NCI-H2227 treated with DMSO at 0.1 percent for 48 hours (cell line): ENCODE measurements at places on chromosomes 7 and 10.

DNA sequence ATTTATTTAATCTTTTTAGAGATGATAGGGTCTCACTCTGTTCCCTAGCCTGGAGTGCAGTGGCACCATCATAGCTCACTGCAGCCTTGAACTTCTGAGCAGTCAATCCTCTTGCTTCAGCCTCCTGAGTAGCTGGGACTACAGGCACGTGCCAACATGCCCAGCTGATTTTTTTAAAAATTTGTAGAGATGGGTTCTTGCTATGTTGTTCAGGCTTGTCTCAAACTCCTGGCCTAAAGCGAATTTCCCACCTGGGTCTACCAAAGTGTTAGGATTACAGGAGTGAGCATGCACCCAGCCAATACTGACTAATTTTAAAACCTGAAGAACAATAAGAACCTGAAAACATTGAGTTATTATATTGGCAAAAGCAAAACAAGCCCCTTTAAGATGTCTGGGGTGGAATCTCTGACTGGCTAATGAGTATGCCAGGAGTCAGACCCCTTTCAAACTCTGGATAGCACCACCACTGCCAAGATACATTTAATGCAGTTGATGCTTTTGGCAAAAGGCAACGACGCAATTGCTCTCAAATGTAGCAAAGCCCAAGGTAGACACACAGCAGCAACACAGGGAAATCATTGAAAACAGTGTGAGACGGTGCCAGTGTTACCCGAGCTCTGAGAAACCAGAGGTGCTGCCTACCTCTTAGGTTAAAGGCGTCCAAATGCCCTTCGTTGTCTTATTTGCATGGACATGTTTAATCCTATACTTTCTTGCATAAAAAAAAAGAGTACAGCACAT, 40.7 kb upstream of the TOMM7 start:
- no peak for DNase-seq

DNA sequence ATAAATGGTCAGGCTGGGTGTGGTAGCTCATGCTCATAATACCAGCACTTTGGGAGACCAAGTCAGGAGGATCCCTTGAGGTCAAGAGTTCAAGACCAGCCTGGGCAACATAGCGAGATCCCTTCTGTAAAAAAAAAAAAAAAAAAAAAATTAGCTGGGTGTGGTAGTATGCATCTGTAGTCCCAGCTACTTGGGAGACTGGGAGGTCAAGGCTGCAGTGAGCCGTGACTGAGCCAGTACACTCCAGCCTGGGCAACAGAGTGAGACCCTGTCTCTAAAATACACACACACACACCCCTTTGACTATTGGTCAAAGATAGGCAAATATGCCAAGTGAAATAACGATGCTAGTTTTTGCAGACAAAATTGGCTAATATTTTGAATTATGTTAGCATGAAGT, 80.6 kb downstream of the IGF2BP3 start:
- no peak for DNase-seq

DNA sequence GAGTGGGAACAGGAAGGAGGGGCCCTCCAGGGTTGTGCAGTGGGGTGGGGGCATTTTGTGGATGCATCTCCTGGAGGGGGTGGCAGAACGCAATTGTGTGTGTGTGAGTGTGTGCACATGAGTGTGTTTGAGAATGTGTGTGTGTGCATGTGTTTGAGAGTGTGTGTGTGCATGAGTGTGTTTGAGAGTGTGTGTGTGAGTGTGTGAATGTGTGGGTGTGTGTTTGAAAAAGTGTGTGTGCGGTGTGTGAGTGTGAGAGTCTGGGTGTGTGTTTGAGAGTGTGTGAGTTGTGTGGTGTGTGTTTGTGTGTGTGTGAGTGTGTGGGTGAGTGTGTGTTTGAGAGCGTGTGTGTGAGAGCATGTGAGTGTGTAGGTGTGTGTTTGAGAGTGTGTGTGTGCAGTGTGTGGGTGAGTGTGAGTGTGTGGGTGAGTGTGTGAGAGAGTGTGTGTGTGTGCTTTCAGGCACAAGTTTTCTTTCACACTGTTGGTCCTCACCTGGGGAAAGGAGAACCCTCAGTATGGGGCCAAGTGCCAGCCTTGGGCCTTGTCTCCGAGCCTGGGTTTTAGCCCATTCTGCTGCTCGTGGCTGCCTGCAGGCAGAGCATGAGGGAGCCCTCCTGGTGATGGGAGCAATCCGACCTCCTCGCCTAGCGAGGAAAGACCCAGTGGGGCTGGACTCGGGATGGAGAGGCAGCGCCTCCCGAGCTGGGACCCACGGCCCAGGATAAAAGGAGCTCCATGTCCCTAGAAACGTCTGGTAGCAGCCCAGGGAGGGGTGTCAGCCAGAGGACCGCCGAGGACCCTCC, 35.6 kb downstream of the CDH23 start:
- DNase-seq = no peak

DNA sequence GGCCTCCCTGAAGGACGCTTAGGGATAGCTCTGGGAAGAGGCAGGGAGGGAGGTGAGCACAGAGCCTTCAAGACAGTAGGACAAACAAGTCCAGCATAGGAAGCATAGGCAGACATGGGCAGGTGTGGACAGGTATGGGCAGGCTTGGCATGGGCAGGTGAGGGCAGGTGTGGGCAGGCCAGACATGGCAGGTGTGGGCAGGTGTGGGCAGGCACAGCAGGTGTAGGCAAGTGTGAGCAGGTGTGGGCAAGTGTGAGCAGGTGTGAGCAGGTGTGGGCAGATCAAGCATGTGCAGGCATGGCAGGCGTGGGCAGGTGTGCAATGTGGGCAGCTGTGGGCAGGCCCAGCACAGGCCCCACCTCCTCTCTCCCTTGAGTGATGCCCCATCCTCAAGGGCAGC, 148.8 kb upstream of the ZMIZ1 start:
- DNase-seq = no peak

- DNase-seq = no peak
These were observed 47.8 kb downstream of the INSIG1 start for GRCh38 chr7:155345490-155345889.

- no peak for DNase-seq
These were observed 27.2 kb downstream of the EZH2 start for GRCh38 chr7:148856891-148857290.

DNA sequence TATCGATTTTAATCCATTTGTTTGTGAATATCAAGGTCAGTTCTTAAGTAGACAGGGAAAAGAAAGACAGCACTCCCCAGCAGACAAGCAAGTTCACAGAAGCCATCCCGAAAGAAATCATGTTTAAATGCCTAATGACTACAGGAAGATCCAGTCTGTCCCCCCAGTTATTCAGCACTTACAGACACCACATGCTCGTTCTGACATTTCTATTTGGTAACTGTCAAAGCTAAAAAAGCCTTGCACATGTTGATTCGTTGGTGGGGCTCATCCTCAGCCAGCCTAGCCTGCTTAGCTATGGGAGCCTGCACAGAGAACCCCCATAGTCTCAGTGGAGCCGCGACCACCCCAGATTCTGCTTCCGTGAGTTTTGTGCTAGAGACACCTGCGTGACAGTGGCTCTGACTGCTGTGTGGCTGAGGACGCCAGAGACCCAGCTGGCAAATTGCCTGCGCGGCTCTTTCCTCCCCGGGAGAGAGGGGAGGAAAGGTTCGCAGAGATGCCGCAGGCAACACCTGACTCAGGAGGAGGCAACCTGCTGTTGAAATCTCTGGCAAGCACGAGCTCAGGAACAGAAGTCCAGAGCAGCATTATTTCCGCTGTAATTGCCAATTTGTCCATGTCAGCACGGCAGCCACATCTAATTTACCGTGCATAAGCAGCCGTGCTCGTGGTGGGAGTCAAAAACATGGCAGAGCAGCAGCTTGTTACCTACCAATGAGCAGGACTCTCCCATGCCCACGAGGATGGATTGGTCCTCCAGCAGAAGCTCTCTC, 194.2 kb downstream of the GPAM start:
- DNase-seq = no peak

DNA sequence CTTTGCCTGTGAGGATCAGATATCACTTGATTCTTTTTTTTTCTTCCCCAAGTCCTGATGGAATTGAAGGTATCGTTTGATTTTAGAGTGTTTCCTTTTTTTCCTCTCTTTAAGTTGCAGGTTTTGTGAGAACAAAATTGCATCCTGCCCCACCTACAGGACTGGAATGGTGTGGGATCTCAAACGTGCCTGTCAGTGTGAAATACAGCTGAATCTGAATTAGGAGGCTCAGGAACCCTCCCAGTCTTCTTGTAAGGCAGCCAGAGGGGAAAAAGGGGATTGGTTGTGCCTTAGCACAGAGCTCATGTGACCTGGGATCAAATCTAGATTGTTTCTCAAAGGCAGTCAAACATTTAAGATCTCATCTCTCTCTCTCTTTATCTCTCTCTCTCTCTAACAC, 32.7 kb upstream of the KLHL7 start:
- DNase-seq = no peak

GRCh38 chr10:28298951-28299350, 3.9 kb downstream of the MPP7 start:
- no peak for DNase-seq

- no peak for DNase-seq
These were observed 12.1 kb downstream of the VIM start for GRCh38 chr10:17240096-17240495.

GRCh38 chr10:68625316-68625921, 65.3 kb downstream of the TET1 start:
- DNase-seq = no peak

DNA sequence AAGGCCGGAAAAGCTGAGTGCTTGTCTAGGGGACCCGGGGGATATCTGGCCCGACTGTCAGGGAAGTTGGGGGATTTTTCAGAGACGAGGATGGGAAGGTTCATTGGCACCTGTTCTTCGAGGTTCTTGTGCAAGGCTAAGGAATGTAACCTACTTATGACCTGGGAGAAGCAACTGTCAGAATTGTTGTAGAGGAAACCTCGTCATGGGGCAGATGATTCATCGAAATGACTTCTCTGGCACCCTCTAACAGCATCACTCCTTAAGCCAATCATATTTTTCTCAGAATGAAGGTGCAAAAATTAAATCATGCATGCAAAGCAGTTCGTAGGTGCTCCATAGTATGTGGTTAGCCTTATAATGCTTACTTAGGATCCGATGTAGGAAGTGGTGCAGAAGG, 58.6 kb downstream of the PLXDC2 start:
- DNase-seq = no peak

DNA sequence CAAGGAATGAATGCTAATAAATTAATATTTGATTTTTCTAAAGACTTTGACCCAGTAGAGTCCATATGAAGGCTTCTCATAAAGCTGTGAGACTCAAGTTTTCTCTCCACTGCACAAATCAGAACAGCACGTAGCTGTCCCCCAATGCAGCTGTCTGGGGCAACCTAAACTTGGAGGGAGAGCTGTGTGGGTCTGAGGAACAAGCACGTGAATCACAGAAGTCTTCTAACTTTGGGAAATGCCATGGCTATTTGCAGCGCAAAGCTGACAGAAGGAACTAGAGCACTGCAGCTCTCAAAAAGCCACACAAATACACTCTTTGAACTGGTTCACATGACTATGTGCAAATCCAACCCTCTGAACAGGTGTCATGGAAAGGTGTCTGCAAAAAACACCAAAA, 47.9 kb downstream of the COL1A2 start:
- no peak for DNase-seq

DNA sequence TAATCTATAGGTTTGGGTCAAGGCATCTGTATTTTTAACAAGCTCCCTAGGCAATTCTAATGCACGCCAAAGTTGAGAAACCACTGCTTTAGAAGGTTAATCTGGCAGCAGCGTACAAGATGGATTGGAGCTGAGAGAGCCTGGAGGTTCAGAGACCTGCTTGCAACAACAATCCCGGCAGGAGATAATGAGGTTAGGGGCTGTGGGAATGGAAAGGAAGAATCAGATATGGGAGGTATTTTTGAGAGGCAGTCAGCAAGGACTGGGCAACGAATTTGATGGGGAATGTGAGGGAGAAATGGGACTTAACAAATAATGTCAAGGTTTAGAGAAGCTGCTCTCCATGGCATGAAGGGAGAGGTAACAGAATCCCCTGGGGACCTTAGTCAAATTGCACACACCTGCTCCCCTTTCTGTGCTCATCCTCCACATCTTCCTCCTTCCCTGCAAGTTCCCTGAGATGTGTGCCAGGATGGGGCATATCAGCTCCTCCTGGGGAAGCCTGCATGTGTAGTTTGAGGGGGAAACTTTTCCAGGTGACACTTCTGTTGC, 731.0 kb upstream of the GALNT17 start:
- no peak for DNase-seq

GRCh38 chr10:5987747-5988146, 10.4 kb upstream of the IL15RA start:
- no peak for DNase-seq

DNA sequence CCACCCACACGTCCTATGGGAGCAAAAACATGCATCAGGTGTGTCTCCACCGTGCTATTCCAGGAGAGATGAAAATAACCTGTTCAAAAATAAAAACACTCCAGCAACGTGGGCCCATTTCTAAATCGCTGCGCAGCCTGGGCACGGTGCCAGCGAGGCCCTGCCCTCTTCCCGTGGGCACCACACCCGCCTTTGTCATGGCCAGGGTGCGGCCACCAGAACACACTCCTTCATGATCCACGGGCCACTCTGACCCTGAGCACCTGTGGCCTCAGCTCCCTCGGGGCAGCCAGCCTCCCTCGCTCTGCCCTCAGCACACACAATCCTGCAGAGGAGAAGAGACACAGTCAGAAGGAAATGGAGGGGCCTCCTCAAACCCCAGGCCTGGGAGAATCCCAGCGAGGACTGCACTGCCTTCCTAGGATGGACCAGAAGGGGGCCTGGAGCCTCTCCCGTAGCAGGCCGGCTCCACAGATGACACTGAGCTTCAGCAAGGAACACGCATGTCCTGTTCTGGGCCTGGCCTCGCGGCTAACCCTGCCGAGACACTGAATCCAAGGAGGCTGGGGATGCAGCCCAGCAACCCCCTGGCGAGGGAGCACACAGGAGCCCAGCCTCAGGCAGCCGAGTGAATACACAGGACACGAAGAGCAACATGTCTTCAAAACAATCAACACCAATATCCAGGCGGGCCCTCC, 169.0 kb downstream of the MAD1L1 start:
- no peak for DNase-seq

GRCh38 chr7:51154201-51154600, 162.4 kb downstream of the COBL start:
- DNase-seq = no peak

GRCh38 chr10:52782554-52782953, 10.0 kb upstream of the MBL2 start:
- DNase-seq = no peak

GRCh38 chr7:22117222-22117621, 171.5 kb upstream of the CDCA7L start:
- no peak for DNase-seq

DNA sequence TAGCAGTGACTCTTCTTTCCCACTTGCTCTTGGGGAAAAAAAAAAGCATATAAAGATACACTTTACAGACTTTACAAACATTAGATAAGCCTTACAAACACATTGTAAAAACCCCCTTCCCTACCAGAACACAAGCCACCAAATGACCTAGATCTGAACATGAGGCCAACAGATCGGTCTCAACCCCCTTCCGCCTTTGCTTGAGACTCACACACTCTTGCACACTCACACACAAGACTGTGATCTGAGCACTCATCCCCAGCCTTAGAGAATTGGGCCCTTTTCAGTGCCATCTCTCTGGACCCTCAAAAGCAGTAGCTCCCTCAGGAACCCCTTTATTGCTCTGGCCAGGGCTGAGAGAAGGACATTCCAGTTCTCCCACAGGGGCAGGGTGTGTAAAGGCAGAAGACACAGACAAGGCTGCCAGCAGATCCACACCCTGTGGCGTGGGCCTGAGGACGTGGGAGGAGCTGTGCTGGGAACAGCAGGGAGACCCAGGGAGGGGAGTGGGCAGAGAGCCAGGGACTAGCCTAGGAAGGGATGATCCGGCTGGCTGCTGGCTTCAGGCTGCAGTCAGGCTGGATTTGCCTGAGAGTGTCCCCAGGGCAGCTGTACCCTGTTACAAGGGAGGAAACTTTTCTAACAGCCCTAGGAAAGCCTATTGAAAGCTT, 206.7 kb downstream of the KIAA1217 start:
- DNase-seq = no peak
